Stimulated activated CD4-positive, alpha-beta T cell treated with anti-CD3 and anti-CD28 coated beads, Interleukin-4, amount 100 ng/mL, for 24 hours (primary cell): ENCODE measurements at places on chromosomes 16 and 17.

DNA sequence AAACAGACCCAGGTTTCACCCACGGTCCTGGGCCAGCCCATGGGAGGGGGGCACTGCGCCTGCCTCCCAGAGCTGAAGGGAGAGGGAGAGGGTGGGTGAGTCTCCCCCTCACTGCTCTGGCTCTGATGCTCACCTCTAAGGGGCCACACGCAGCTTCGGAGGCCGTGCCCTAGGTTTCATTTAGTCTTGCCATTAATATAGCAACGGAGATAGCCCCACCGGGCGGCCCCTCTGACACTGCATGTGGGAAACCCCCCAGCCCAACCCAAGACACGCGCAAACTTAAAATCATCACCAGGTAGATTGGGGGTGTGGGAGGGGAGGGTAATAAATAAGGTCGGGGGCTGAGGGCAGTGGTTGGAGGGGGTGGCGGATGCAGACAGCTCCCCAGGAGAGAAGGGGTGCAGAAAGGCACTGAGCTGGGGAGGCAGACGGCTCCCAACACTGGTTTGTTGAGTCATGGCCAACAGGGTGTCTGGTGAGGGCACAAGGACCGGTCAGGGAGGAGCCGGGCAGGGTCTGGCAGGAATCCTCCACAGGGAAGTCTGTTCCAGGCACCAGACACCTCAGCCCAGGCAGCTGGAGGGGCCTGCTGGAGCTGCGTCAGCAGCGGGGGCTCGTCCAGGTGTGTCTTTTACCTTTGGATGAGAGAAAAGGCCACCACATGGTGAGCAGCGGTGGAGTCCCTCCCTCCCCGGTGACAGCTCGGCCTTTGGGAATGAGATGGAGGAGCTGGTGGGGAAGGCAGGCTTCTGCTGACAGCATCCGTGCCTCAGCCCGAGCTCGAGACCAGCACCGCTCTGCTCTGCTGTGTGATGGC is 32.0 kb upstream of the DOC2B start:
- DNase-seq: no peak

- no peak for DNase-seq
These were observed 97.9 kb downstream of the FOXL1 start for GRCh38 chr16:86676254-86676670.

- DNase-seq: no peak
These were observed 91.1 kb downstream of the SMG6 start for GRCh38 chr17:2212400-2212981.

GRCh38 chr16:77885571-77886295 is 97.4 kb downstream of the VAT1L start:
- no peak for DNase-seq

DNA sequence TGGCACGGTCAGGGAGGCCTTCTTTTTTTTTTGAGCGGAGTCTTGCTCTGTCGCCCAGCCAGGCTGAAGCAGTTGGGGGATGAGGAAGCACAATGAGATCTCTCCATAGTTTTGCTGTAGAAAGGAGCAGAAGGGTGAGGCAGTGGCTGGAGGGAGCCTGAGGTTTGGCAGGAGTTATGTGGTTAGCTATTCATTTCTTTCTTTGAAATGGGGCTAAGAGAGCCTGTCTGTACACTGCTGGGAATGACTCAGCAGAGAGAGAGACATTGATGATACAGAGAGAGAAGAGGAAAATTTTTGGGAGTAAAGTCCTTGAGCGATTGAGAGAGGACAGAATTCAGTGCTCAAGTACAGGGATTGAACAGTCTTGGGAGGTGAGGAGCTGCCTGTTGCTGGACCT is 22.1 kb downstream of the NOS2 start:
- DNase-seq: no peak

DNA sequence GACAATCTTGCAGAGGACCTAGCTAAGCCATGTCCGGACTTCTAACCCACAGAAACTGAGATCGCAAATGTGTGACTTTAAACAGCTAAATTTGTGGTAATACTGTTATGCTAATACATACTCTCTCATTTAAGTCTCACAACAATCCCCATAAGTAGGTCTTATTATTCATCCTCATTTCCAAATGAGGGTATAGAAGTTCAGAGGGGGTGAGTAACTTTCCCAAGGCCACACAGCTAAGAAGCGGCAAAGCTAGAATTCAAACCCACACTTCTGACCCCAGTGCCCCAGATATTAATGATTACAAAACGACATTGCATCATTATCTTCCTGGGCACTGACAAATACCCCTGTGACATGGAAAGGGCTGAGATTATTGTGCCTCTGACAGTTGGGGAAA is 81.4 kb downstream of the CNGB1 start:
- DNase-seq: no peak

DNA sequence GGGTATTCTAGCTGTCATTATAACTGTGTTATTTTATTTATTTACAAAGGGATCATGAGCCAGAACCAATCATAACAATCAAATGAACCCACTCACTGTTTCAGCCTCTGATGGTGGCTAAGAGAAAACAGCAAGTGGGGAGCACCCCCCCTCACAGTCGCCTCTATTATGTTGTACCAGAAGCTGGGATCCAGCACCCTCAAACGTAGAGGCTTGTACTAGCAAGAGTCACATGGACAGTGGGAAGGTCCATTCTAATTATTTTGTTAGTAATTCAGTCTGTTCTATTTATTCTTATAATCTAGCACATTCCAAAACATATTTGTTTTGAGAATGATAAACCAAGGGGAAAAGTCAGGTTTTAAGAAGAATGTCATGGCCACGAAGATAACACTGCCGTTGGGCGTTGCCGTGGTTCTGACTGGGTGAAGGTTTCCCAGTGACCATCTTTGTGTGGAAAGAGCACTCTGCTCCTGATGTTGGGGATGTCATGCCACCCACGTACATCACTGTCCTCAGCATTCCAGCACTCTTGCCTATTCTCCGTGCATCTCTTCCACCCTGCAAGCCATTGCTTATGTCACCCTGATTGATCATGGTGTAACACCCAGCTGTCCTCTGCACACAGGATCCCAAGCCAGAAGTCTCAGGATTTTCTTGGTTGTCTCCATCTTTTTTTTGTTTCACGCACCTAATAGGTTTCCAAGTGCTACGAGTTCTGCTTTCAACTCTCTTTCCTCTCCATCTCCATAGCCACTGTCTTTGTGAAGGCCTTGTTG is 205.8 kb downstream of the PRKCA start:
- DNase-seq: no peak

DNA sequence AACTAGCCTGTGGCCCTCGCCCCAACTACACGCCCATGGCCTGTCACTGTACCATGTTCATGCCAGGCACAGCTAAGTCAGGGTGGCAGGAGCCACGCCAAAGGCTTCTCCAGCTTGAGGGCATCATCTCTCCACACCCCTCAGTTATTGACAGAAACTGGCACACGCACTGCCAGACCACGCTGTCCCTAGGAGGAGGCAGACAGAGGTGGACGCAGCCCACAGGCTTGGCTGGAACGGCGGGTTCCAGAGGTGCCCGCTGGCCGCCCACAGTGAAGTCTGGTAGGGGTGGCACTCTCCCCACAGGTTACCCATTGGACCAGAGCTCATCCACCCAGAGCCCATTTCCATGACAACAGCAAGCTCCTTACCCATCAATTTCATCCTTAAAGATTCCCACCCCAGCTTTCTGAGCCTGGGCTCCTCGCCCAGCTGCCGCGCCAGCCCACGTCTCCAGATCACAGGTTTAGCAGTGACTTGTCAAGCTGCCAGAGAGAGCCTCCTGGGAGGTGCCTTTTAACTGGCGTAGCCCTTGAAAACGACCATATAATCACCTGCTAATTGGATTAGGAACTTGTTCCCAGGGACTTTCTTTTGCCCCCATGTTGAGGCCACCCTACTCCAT is 27.9 kb downstream of the RPRML start:
- no peak for DNase-seq

GRCh38 chr16:78574571-78574970 is 475.1 kb downstream of the WWOX start:
- no peak for DNase-seq

DNA sequence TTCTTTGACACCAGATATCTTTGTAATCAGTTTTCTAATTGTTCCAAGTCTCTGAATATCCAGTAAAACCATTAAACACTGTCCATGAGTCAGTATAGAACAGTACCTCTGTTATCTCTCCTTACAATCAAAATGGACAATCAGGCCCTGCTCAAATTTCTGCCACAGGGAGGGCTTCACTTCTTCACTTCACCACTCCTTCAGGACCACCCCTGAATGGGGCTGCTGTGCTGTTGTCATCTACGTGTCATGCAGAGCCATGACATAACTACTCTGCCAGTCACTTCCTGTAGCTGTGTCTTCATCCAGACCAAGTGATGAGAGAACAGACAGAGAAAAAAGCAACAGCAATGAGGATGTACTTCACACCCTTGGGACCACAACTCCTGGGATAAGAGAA is 116.9 kb downstream of the TANC2 start:
- DNase-seq: no peak

DNA sequence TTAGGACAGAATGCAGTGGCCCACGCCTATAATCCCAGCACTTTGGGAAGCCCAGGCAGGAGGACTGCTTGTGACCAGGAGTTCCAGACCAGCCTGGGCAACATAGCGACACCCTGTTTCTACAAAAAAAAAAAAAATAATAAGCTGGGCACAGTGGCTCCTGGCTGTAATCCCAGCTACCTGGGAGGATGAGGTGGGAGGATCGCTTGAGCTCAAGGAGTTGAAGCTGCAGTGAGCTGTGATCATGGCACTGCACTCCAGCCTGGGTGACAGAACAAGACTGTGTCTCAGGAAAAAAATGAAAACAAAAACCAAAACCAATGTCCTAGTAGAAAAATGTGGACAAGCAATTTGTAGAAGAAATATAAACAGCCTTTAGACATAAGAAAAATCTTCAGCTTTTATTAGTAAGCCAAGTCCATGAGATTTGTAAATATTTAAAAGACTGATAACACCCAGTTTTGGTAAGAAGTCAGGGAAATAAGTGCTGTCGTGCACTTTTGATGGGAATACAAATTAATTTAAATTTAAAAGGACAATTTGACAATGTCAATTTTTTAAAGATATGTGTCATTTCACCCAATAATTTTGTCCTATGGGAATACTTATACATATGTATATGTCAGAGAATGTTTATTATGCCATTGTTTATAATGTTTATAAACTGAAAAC is 11.1 kb downstream of the SCPEP1 start:
- no peak for DNase-seq

GRCh38 chr16:50043358-50043757 is 18.3 kb downstream of the CNEP1R1 start:
- DNase-seq: no peak

GRCh38 chr16:4938683-4939030 is 1.7 kb upstream of the PPL start:
- DNase-seq: no peak

DNA sequence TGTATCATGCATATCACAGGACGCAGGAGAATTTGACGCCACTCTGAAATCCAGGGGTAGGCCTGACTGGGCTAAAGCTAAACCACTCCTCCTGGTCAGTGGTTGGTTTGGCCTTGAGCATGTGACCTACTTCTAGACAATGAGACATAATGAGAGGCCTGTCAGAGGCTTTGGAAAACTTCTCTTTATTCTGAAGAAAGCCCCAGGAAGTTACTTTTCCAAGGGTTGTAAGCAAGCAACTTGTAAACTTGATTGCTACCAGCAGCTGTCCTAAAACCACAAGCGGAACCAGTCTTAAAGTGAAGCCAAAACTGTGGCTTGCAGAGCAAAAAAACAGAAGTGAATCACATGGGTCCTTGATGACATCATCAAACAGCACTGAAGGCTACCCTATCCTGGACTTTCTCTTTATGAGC is 138.2 kb upstream of the COX10 start:
- DNase-seq: no peak

DNA sequence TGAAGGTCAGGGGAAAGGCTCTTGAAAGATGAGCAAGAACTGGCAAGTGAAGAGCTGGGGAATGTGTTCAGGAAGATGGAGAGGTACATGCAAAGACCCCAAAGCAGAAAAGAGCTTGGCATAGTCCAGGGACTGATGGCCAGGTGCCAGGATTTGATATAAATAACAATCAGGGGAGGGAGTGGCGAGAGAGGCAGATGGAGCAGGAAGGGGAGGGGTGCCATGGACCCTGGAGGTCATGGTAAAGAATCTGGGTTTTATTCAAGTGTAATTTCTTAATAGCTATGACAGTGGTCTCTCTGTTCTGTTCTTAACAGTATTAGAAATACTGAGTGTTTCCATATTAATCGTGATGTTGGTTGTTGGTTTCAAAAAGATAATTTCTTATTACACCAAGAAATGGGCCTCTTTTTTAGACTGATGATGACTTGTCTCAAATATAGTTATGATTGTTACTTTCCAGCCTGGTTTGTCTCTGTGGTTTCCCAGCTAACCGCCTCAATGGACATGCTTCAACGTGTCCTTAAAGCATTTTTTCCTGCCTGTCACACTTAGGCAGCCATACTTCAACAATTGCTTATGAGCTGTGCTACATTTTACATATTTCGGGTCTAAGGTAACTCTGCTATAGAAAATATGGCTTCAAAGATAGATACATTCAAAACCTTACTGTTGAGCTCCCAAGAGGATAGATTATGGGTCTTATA is 49.4 kb downstream of the MYH10 start:
- DNase-seq: no peak

DNA sequence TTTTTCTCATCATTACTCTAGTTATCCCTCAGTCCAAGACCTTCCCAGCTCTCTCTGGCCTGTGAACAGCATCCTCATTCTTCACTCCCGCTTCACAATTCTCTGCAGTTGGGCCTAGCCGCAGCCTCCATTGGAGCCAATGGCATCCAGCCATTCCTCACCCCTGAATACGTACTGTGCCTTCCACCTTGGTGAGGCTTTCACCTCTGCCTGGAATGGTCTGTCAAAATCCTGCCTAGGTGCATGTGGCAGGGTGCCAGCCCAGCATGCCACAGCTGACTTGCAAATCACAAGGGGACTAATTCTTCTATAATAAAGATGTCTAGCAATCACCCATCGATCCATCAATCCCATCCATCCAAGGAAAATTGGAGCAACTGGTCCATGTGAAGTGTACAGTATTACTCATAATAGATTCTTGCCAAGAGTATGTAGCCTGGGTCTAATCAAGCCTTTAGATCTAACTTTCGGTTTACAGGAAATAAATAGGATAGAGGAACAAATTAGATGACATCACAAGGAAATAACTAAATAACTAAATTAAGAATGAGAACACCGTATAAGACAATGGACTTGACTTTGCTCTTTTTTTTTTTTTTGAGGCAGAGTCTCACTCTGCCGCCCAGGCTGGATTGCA is 5.1 kb upstream of the CX3CL1 start:
- no peak for DNase-seq
